ENCODE measurements at places on chromosomes 7 and 10.

DNA sequence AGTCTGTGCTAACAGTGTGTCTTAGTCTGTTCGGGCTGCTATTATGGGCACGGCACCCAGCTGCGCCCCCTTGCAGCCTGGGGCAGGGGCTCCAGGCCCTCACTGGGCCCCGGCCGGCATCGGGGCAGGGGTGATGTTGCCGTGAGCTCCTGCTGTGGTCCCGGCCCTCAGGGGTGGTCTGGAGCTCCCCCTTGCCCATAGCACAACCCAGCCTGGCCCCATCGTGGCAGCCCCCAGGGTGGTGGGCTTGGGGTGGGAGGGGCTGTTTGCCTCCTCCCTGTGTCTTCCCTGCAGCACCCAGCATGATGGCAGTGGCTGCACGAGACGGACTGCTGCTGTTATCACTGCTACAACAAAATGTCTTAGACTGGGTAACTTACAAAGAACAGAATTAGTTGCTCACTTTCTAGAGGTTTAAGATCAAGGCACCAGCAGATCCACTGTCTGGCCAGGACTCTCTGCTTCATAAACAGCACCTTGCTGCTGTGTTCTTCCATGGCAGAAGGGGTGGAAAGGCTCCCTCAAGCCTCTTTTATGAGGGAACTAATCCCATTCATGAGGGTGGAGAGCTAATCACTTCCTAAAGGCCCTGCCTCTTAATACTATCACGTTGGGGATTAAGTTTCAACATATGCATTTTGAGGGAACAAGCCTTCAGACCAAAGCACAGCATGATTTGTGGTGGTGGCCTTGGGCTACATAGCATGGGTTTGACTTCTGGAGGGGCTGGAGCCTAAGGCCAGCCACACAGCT, 149.5 kb downstream of the SEC23IP start:
- DNase-seq, result no peak

DNA sequence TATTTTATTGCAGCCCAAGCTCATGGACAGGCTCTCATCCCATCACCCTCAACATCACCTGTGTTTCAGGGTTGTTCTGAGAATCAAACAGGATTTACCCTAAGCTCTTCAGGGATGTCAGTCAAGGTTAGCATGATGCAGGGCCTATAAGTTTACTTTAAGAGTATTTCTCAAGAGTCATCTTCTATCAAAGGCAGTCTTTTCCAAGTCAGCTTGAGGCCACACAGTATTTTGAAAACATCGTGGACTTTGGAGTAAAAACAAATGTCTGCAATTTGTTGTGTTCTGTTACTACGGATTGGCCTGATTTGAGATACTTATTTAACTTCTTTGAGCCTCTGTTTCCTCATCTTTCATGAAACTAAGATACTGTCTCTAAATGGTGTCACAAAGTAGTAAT, 42.0 kb upstream of the NRP1 start:
- no peak for DNase-seq

GRCh38 chr7:51084121-51084520, 232.5 kb downstream of the COBL start:
- no peak for DNase-seq

GRCh38 chr10:87861953-87862678, 1.2 kb downstream of the KLLN start:
- DNase-seq, result peak; percentile 92

- DNase-seq, result no peak
Observed at GRCh38 chr7:117271566-117271965, 51.3 kb downstream of the WNT2 start.

- DNase-seq, result no peak
Observed at GRCh38 chr7:124284937-124285336, 252.1 kb upstream of the TMEM229A start.

DNA sequence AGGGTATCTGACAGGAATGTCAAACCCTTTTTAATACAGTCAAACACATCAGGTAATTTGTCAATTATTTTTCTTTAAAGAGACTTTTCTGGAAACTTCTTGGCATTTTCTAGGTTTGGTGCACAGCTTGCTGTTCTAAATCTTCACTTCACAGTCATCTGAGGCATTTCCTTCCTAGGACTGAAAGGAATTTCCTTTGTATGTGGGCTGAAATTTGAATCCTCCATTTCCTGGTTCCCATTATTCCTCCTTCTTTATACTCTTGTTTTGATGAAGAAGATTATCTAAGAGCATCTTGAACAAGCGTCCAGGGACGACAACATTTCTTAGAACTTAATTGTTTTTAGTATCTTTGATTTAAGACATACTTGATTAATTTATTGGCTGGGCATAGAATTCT, 24.9 kb downstream of the CALD1 start:
- no peak for DNase-seq

- no peak for DNase-seq
Observed at GRCh38 chr7:111229916-111230315, 139.0 kb downstream of the LRRN3 start.

DNA sequence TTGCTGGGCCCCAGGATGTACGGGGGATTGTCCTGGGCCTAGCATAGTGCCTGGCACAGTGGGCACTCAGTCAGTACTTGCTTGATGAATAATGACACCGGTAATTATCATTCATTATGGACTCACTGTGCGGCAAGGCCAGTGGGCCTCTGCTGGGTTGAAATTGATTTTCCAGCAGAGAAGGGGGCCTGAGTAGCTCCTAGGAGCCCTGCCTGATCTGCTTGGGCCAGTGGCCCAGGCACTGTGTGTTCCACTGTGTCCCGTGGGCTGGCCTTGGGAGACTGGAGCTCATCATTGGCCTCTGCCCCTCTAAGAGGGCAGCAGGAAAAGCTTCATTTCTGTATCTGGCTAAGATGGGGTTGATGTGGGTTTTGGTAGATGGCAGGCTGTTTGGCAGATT, 1.4 kb downstream of the CHST3 start:
- DNase-seq, result no peak

Measured in esophagus squamous epithelium (tissue), 5 donors.